ENCODE measurements at places on chromosomes 12 and 14. TPM values are rescaled to one million over a fixed set of nuclear protein-coding genes. Genes with fewer than 3 reads are reported as not detected.

DNA sequence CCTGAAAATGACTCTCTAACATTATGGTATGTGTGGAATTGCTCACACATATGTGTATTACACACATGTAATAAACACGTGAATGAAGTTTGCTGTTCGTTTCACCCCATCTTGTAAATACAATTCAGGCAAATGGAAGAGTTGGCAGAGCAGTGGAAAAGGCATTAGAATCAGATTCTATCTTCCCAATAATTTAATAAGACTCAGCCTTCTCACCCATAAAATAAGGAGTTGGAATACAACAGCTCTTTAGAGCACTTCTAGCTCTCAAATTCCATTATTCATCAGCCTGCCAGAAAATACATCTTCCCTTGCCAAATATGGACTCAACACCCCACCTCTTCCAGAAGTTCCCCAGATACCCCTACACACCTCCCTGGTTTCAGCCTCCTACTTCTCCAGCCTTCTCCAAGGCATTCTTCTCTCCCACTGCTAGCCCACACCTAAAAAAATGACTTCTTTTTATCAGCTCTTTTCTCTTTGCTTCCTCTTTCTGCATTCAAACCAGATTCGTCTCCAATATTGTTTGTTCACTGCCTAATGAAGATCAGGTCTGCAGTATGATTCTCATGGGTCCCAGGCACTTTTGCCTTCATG lies 66.2 kb upstream of the DYRK2 start:
- no peak overlapping the region for H3K4me3 ChIP-seq
- no peaks in the 10 kb centered on the region for H3K27me3 ChIP-seq
- no peak overlapping the region for H3K27ac ChIP-seq
- H3K4me1 ChIP-seq, result no peaks in the 10 kb centered on the region

GRCh38 chr14:35858521-35859209 lies 32.5 kb downstream of the BRMS1L start:
- no peak overlapping the region for H3K4me3 ChIP-seq
- no peaks in the 10 kb centered on the region for H3K4me1 ChIP-seq
- peaks cover 3% of the 10 kb centered on the region for H3K36me3 ChIP-seq
- H3K27me3 ChIP-seq, result no peaks in the 10 kb centered on the region
- no peak overlapping the region for H3K27ac ChIP-seq

GRCh38 chr14:80535171-80535570 lies 323.9 kb upstream of the DIO2 start:
- H3K36me3 ChIP-seq, result no peaks in the 10 kb centered on the region
- H3K4me3 ChIP-seq, result no peak overlapping the region
- H3K27ac ChIP-seq, result no peak overlapping the region

DNA sequence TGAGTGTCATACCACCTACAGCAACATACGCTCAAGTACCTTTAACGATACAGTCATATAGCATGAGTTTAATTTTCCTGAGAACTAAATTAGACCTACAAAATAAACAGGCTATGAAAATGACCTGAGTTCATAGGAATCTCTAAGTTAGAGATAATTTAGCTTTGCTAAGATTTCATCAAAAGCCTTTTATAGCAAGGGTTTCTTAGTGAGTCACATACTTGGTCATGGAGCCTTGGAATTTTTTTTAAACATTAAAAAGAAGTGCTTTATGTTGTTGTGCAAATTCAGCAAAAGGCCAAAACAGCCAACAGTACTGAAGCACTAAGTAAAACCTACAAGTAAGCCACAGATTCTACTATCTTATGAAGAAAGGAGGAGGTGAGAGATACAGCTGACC lies 93.6 kb upstream of the FERMT2 start:
- no peaks in the 10 kb centered on the region for H3K27me3 ChIP-seq
- H3K4me1 ChIP-seq, result no peaks in the 10 kb centered on the region
- DNase-seq, result no peak
- H3K36me3 ChIP-seq, result no peaks in the 10 kb centered on the region
- no peak overlapping the region for H3K4me3 ChIP-seq

- no peak overlapping the region for H3K27ac ChIP-seq
- H3K4me1 ChIP-seq, result no peaks in the 10 kb centered on the region
- H3K27me3 ChIP-seq, result no peaks in the 10 kb centered on the region
- H3K36me3 ChIP-seq, result no peaks in the 10 kb centered on the region
- DNase-seq, result no peak
Observed at GRCh38 chr12:101858361-101858760, 19.0 kb upstream of the DRAM1 start.

DNA sequence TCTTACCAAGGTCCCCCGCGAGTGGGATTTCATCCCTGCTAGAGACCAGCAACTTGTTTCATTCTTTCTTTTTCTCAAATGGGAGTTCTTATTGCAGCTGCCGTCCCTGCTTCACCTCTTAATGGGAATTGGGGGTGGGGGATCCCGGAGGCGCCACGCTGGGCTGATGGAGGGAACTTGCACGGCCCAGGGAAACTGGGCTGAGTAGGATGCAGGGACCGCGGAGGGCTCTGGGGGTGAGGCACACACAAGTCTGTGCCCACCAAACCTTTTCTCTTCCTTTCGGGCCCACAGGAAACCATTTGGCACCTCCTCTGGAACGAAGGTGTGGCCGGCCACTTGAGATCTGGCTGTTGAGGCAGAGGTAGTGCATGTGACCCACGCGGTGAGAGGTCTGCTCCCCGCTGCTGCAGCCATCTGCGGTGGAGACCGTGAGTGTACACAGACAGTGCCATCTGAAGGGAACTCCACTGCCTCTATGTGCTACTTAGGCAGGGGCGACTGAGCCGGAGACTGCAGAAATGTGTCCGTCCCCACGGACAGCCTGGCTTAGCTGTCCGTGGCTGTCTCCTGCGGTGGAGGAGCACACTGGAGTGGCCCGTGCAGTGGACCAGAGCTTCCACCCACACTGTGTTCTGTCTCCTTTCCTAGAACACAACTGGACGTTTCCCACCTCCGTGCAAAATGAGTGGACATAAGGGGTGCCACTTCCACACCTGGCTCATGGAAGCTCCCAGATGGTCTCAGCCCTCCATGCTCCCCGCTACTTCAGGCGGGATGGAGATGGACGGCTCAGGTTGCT lies 42.1 kb upstream of the TESC start:
- H3K4me3 ChIP-seq, result no peak overlapping the region
- no peaks in the 10 kb centered on the region for H3K27me3 ChIP-seq
- H3K36me3 ChIP-seq, result peaks cover 20% of the 10 kb centered on the region

DNA sequence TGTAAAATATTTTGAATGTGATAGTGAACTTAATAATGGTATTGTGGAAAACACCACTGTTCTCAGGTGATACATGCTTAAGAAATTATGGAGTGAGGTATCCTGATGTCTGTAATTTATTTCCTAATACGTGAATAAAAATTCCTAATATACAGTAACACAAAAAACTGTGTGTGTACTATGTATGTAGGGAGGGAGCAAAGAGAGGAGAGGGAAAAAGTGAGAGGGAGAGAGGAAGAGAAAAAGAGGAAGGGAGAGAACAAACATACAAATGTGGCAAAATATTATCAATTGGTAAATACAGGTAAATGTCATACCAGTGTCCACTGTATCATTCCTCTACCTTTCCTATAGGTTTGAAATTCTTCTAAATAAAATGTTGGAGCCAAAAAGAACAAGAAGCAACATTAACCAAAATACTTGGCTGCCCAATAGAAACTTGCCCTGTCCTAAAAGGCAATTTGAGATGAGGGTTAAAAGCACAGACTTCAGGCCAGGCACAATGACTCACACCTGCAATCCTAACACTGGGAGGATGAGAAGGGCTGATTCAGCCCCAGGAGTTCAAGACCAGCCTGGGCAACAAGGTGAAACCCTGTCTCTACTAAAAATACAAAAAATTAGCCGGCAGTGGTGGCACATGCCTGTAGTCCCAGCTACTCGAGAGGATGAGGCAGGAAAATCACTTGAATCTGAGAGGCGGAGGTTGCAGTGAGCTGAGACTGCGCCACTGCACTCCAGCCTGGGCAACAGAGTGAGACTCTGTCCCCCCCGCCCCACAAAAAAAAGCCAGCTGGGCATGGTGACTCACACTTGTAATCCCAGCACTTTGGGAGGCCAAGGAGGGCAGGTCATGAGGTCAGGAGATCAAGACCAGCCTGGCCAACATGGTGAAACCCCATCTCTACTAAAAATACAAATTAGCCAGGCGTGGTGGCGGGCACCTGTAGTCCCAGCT lies 14.5 kb downstream of the R3HDM2 start:
- H3K4me1 ChIP-seq, result no peaks in the 10 kb centered on the region
- H3K36me3 ChIP-seq, result no peaks in the 10 kb centered on the region
- H3K27me3 ChIP-seq, result no peaks in the 10 kb centered on the region
- DNase-seq, result no peak
- H3K4me3 ChIP-seq, result no peak overlapping the region
- H3K27ac ChIP-seq, result no peak overlapping the region

- no peaks in the 10 kb centered on the region for H3K27me3 ChIP-seq
- no peak for DNase-seq
- no peak overlapping the region for H3K4me3 ChIP-seq
- H3K4me1 ChIP-seq, result no peaks in the 10 kb centered on the region
- H3K36me3 ChIP-seq, result no peaks in the 10 kb centered on the region
- H3K27ac ChIP-seq, result no peak overlapping the region
Observed at GRCh38 chr14:56247495-56248200, 129.4 kb downstream of the PELI2 start.

GRCh38 chr12:90816353-90817089 lies 138.5 kb downstream of the CCER1 start:
- no peaks in the 10 kb centered on the region for H3K27me3 ChIP-seq
- H3K27ac ChIP-seq, result no peak overlapping the region
- H3K36me3 ChIP-seq, result no peaks in the 10 kb centered on the region

GRCh38 chr12:60689137-60689536 lies 1093.3 kb downstream of the SLC16A7 start:
- no peaks in the 10 kb centered on the region for H3K27me3 ChIP-seq
- no peak overlapping the region for H3K4me3 ChIP-seq
- H3K36me3 ChIP-seq, result no peaks in the 10 kb centered on the region

DNA sequence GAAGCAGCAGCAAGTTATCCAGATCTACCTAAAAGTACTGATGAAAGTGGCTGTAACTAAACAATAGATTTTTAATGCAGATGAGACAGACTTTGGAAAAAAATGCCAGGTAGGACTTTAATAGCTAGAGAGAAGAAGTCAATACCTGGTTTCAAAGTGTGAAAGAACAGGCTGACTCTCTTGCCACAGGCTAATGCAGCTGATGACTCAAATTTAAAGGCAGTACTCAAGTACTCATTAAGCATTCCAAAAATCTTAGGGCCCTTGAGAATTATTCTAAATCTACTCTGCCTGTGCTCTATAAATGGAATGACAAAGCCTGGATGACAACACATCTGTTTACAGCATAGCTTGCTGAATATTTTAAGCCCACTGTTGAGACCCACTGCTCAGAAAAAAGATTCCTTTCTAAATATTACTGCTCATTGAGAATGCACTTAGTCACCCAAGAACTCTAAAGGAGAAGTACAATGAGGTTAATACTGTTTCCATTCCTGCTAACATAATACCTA lies 68.6 kb upstream of the SYT1 start:
- no peak overlapping the region for H3K27ac ChIP-seq
- no peaks in the 10 kb centered on the region for H3K36me3 ChIP-seq
- no peak overlapping the region for H3K4me3 ChIP-seq
- H3K27me3 ChIP-seq, result no peaks in the 10 kb centered on the region

- H3K4me1 ChIP-seq, result no peaks in the 10 kb centered on the region
- DNase-seq, result no peak
- H3K27me3 ChIP-seq, result no peaks in the 10 kb centered on the region
- no peak overlapping the region for H3K27ac ChIP-seq
- no peak overlapping the region for H3K4me3 ChIP-seq
Observed at GRCh38 chr12:130301559-130301958, 36.1 kb upstream of the PIWIL1 start.

GRCh38 chr12:50411051-50411660 lies 10.5 kb downstream of the LARP4 start:
- DNase-seq, result no peak
- H3K27ac ChIP-seq, result no peak overlapping the region
- H3K36me3 ChIP-seq, result no peaks in the 10 kb centered on the region
- H3K4me1 ChIP-seq, result no peaks in the 10 kb centered on the region
- no peaks in the 10 kb centered on the region for H3K27me3 ChIP-seq

- DNase-seq, result no peak
- no peaks in the 10 kb centered on the region for H3K27me3 ChIP-seq
Observed at GRCh38 chr12:63904653-63905052, 60.2 kb downstream of the SRGAP1 start.

- H3K27me3 ChIP-seq, result no peaks in the 10 kb centered on the region
- H3K27ac ChIP-seq, result peak overlapping the region; percentile 60
- no peak overlapping the region for H3K4me3 ChIP-seq
- H3K4me1 ChIP-seq, result peaks cover 3% of the 10 kb centered on the region
Observed at GRCh38 chr12:46461459-46461858, 88.9 kb upstream of the SLC38A2 start.

GRCh38 chr12:110742096-110742717 lies 484 bp downstream of the PPP1CC start:
- H3K4me3 ChIP-seq, result peak overlapping the region; percentile 79
- H3K4me1 ChIP-seq, result peaks cover 12% of the 10 kb centered on the region
- H3K36me3 ChIP-seq, result no peaks in the 10 kb centered on the region
- no peak for DNase-seq
- H3K27ac ChIP-seq, result peak overlapping the region; percentile 71
- no peaks in the 10 kb centered on the region for H3K27me3 ChIP-seq

DNA sequence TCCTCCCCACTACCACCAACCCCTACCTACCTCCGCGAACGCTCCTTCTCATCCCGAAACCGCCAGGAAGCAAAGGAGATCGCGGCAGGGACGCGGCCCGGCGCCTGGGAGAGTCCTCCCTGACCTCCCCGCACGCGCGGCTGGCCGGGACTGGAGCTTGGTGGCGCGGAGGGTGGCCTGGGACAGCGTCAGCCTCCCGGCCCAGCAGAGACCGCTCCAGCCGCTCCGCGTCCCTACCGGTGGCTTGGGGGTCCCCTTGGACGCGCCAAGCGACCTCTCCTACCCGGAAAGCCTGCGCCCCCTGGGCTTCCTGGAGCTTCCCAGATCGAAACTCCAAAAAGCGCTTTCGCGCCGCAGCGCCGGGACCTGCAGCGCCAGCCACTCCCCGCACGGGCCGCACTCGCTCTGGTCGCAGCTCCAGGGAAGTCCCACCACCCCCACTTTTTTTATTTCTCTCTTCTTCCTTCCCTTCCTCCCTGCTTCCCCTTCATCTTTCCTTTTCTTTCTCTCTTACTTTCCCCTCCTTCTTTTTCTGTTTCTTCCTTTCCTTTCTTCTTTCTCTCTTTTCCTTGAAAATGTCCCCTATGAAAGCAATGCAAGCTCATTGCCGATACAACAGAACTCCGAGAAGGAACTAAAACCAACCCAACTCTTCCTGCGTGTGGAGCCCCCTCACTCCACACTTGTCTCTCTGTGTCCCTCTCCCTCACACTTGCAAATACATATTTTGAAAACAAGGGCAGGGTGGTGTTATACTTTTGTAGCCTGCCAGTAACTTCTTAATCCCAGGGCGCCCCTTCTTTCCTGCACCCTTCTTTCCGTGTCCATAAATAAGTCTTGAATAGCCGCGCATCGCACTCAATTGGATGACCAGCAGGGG lies 3.8 kb downstream of the DIO3 start:
- no peaks in the 10 kb centered on the region for H3K4me1 ChIP-seq
- peak; percentile 30 for DNase-seq
- no peak overlapping the region for H3K4me3 ChIP-seq

ZNF84 gene
- 32.7 TPM for total RNA-seq

KRT72 gene
- not detected for total RNA-seq

TEX22 gene
- 3.3 TPM for total RNA-seq

MUCL1 gene
- total RNA-seq, result not detected

SLC38A4 gene
- total RNA-seq, result 0.66 TPM
